ENCODE measurements at places on chromosomes 6 and 20. TPM values are rescaled to one million over a fixed set of nuclear protein-coding genes. Genes with fewer than 3 reads are reported as not detected.

GRCh38 chr6:144319211-144319610 lies 34.1 kb downstream of the UTRN start:
- no peak for DNase-seq

DNA sequence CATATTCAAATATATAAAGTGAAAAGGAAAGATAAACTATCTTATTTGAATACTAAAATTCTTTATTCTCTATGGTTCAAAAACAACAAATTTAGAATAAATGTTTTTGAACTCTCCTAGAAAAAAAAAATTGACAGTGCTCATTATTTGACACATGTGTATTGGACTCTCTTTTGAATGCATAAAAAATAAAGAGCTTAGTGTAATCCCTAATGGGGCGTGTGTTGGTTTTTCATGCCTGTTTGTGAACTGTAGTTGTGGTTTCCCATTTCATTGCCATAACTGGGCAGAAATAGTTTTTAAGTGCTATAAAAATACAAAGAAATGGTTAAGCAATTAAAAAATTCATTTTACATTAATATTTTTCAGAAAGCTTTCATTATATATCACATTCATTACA lies 101.3 kb downstream of the REV3L start:
- DNase-seq = no peak

DNA sequence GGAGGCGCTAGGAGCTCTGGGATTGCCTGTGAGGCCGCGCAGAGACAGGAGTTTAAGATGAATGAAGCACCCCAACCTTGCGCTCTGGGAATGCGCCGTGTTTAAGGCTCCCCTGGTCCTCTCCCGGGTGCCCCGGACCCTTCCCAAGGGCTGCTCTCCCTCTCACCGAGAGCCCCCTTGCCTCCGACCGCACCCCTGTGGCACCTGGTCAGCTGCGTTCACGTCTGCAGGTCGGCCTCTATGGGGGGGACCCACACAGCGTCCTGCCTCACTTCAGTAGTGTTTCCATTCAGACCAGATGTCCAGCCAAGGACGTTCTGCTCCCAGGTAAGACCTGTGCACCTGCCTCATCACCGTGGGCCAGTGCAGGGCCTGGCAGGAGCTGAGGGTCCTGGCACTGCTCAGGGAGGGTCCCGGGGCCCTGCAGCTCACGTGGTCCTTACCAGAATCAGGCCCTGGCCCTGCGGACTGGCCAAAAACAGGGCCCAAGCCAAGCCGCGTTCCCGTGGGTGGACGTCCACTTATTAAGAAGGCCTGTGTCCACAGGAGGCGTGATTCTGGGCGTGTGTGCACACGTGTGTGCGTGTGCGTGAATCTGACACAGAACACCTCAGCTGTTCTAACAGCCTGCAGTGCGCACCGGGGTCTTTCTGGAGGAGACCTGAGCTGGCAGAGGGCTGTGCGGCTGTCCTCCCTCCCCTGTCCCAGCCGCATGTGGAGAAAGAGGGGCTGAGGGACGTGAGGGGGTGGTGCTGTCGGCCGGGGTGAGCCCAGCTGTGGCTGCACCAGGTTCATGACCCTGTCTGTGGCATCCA lies 79.9 kb upstream of the BHLHE23 start:
- DNase-seq = no peak

DNA sequence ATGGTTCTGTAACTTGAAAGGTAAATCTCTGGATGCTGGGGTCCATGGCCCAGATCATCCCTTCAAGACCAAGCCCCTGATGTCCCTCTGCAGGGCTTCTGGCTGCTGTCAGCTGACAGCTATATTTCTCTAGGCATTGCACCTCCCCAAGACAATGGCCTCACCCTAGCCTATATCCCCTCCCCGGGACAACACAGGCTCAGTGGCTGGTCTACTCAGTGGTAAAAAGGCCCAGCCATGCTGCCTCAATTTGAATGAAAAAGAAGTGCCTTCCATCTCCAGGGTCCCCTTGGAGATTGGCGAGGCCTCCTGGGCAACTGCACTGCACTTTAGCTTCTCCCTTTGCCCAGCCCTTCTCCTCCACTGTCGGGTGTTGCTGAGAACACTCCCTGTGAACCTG lies 602.8 kb downstream of the CDH26 start:
- DNase-seq = no peak

The TUBB2B gene
- total RNA-seq = 2.3 TPM

The CST7 gene
- 1.1 TPM for total RNA-seq

DNA sequence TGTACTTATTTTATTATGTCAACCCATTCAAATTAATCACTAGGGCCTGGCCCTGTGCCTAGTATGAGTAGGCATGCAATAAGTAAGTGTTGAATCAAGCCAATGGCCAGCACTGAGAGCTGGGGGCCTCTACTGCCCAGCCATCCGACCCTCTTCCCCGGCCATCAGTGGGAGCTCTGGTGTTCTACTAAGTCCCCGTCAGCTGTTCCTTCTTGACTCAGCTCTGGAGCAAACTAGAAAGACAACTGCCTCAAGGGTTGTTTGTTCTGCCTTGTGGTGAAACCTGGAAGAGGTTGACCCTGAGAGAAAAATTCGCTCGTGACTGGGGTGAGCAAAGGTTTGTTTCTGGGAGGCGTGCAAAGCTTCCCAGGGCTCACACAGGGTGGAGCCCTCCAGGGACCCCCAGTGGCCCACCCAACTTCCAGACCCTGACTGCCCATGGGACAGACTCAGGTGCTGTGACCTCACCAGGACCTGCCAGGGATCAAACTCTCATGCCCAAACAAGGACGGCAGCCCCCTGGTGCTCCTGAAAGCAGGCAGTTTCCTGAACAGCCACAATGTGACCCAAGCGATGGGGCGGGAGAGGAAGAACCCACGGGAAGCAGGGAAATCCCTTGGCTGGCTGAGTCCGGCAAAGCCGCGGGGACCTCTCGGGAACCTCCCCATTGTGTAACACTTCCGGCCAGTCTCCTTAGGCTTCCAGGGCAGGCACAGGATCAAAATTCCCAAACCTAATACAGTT lies 50.4 kb downstream of the BANF2 start:
- peak; percentile 31 for DNase-seq

DNA sequence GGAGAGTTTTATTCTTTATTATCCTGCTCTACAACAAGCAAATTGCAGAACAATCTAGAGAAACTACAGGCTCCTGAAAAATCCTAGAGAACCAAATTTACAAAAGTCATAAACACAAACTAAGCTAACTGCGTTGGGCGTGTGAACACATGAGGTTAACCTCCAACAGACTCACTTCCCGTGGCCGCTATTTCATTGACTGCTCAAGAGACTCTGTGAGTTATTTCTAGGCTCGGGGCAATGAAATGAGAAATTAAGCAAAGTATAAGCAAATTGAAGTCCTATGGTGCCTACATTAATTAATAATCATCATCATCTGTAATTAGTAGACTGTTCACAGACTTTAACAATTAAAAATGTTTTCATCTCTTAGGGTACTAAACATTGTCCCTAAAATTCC lies 100.0 kb downstream of the MBOAT1 start:
- no peak for DNase-seq

The SCGN gene
- 4.6 TPM for total RNA-seq

DNA sequence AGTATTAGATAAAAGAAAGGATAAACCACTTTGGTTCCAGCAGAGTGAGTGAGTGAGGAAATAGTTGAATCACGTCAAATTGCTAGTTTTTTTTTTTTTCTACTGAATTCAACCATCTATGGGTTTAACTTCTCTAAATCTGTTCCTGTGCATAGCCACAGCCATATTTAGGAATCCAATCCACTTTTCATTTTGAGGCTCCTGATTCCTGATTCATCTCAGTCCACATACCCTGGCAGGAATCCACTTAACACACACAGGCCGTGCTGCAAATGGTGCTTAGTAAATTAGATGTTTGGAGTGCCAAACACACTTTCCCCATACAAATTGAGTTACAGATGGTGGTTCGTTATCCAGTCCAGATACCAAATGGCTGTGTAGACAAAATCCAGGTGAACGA lies 220.3 kb downstream of the ALDH8A1 start:
- no peak for DNase-seq

DNA sequence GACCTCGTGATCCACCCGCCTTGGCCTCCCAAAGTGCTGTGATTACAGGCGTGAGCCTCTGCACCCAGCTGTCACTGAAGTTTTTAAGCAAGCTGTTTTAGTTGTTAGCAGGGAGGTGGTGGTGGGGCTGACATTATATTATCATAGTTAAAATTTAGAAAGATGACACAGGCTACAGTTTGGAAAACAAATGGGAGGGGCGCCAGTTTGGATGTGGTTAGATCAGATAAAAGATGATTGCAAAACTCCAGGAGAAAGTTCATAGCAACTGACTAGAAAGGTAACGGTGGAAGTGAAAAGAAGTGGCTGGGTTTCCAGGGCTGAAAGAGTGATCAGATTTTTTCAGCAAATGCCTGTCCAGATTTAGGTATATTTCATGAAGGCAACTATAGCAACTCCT lies 311.9 kb upstream of the CITED2 start:
- no peak for DNase-seq

Data from colonic mucosa (tissue), 4 donors.